ENCODE measurements at places on chromosomes 13 and 19. TPM values are rescaled to one million over a fixed set of nuclear protein-coding genes. Genes with fewer than 3 reads are reported as not detected.
A peak's percentile ranks its signal among the peaks of the same experiment; 100 is the strongest.

The ATXN8OS gene
- not detected for total RNA-seq

DNA sequence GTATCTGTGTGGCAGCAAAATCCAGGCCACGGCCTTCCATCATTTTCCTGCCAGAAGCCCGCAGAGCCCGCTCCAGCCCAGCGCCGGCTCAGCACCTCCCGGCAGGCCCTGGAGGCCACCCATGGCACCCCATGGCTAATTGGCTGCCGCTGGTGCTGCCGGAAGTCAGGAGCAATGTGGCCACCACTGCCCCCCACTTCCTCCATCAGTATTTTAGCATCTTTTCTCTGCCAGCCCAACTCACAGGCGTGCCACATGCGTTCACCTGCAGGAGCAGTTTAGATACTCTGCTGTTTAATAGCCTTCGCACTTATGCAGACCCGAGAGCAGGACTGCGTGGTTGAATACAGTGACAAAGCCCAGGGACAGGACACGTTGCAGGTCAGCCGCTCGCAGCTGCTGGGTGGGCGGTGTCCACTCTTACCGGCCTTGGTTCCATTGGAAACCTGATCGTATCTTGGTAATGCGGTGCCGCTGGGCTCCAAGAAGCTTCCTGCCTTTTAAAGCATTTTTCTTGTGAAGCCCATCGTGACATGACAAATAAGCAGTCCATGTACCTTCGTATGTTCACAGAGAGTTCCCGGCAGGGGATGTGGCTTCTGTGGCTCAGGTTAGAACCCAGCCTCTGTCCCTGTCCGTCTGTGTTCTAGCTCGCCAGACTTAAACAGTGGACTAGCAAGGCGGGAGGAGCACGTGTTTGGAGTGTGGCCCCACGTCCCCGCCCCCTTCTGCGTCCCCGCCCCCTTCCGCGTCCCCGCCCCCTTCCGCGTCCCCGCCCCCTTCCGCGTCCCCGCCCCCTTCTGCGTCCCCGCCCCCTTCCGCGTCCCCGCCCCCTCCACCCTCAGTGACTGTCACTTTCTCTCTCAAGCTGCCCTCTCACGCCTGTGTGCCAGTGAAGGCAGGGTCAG, 162.0 kb upstream of the SOX1 start:
- no peak for DNase-seq
- no peak overlapping the region for H3K4me3 ChIP-seq
- H3K27ac ChIP-seq, result no peak overlapping the region
- no peaks in the 10 kb centered on the region for H3K4me1 ChIP-seq
- H3K27me3 ChIP-seq, result peaks cover 2% of the 10 kb centered on the region

- no peak for DNase-seq
- no peak overlapping the region for H3K4me3 ChIP-seq
- H3K27ac ChIP-seq, result no peak overlapping the region
- H3K27me3 ChIP-seq, result no peaks in the 10 kb centered on the region
- H3K4me1 ChIP-seq, result no peaks in the 10 kb centered on the region
Measured at GRCh38 chr13:35527451-35527850, 51.0 kb upstream of the MAB21L1 start.

- no peak overlapping the region for H3K4me3 ChIP-seq
- peaks cover 3% of the 10 kb centered on the region for H3K27me3 ChIP-seq
- H3K27ac ChIP-seq, result no peak overlapping the region
- H3K36me3 ChIP-seq, result no peaks in the 10 kb centered on the region
- no peak for DNase-seq
- H3K4me1 ChIP-seq, result peaks cover 6% of the 10 kb centered on the region
Measured at GRCh38 chr19:56167064-56167578, 8.7 kb upstream of the GALP start.

GRCh38 chr19:2888731-2889224, 11.9 kb upstream of the ZNF57 start:
- H3K36me3 ChIP-seq, result no peaks in the 10 kb centered on the region
- peak; percentile 78 for DNase-seq
- no peaks in the 10 kb centered on the region for H3K27me3 ChIP-seq
- H3K27ac ChIP-seq, result no peak overlapping the region

DNA sequence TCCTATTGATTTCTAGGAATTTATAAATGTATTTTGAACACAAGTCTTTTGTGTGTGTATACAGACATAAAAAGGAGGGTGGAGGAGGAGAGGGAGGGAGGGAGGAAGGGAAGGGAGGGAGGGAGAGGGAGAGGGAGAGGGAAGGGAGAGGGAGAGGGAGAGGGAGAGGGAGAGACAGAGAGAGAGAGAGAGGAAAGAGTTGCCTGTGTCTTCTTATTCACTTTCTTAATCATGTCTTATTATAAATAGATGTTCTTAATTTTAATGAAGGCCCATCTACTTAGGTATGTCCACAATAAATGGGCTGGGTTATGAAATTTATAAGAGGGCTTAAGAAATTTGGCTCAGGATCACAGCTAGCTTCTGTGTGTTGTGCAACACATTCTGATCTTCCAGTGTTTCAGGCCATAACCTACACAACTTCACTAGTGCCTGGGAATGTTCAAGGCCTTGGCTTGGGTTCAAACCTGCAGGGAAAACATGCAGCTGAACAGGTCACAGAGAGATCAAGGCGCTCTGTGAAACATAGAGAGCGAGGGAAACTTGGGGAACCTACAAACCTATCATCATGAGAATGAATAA, 39.3 kb downstream of the ZNF45 start:
- no peak for DNase-seq
- H3K27ac ChIP-seq, result no peak overlapping the region
- H3K4me3 ChIP-seq, result no peak overlapping the region
- peaks cover 44% of the 10 kb centered on the region for H3K36me3 ChIP-seq
- H3K27me3 ChIP-seq, result no peaks in the 10 kb centered on the region

The GRK1 gene
- total RNA-seq, result 0.14 TPM

- peak overlapping the region; percentile 56 for H3K27ac ChIP-seq
- H3K27me3 ChIP-seq, result no peaks in the 10 kb centered on the region
- no peaks in the 10 kb centered on the region for H3K36me3 ChIP-seq
- H3K4me1 ChIP-seq, result peaks cover 66% of the 10 kb centered on the region
- DNase-seq, result no peak
Measured at GRCh38 chr19:35207391-35207871, 21.1 kb downstream of the FAM187B start.

The KIR2DL1 gene
- total RNA-seq, result 11.4 TPM

- peaks cover 8% of the 10 kb centered on the region for H3K27me3 ChIP-seq
- no peaks in the 10 kb centered on the region for H3K4me1 ChIP-seq
- H3K36me3 ChIP-seq, result no peaks in the 10 kb centered on the region
- DNase-seq, result no peak
- H3K4me3 ChIP-seq, result no peak overlapping the region
Measured at GRCh38 chr13:112652512-112653070, 37.2 kb upstream of the ATP11A start.

DNA sequence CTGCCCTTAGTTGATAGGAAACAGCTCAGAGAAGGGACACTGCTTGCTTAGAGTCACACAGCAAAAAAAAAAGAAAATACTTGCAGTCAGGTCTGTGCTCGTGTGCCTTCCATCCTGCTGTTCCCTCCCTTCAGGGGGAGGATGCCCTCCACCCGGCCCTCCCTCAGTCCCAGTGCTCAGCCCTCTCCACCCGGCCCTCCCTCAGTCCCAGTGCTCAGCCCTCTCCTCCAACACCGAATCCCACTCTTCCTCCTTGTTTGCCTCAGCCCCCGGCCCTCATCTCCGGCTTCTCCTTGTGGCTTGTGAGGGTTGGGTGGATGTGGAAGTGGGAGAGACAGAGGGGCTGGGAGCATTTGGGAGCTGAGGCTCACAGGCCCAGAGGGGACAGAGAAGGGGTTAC, 5.8 kb downstream of the TFPT start:
- H3K27me3 ChIP-seq, result no peaks in the 10 kb centered on the region
- H3K36me3 ChIP-seq, result peaks cover 15% of the 10 kb centered on the region

The ZIC2 gene
- not detected for total RNA-seq

GRCh38 chr19:55172741-55173140, 6.3 kb upstream of the DNAAF3 start:
- H3K27ac ChIP-seq, result no peak overlapping the region
- H3K27me3 ChIP-seq, result peaks cover 44% of the 10 kb centered on the region
- peak overlapping the region; percentile 71 for H3K4me3 ChIP-seq
- H3K36me3 ChIP-seq, result no peaks in the 10 kb centered on the region
- no peaks in the 10 kb centered on the region for H3K4me1 ChIP-seq

- H3K4me1 ChIP-seq, result peaks cover 15% of the 10 kb centered on the region
- peak within 1 kb of the TSS; percentile 94 for H3K4me3 ChIP-seq
- H3K27ac ChIP-seq, result peak within 1 kb of the TSS; percentile 87
- H3K27me3 ChIP-seq, result no peaks in the 10 kb centered on the region
- DNase-seq, result peak; percentile 80
Measured at GRCh38 chr19:10543420-10544241, at the start of gene ATG4D. ATG4D (plus strand) TSS chr19:10543904; CDS start chr19:10544091, 187 bp downstream.

DNA sequence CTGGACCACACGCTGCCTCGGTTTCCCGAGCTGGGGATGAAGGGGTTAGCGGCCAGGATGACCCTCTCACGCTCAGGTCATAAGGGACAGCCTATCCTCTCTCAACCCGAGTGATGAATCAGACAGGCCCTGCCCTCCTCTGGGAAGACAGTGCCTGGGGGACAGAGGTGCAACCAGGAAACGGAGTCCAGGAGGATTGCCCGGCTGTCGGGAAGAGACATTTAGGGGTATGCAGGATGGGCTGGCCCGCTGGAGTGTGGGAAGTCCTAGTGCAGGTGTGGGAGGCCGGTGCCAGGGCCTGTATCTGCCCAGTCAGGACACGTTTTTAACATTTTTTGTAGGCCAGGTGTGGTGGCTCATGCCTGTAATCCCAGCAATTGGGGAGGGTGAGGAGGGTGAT, 8.3 kb downstream of the LSM7 start:
- peaks cover 4% of the 10 kb centered on the region for H3K36me3 ChIP-seq
- H3K27me3 ChIP-seq, result no peaks in the 10 kb centered on the region
- DNase-seq, result no peak
- H3K4me1 ChIP-seq, result peaks cover 12% of the 10 kb centered on the region

- peaks cover 15% of the 10 kb centered on the region for H3K4me1 ChIP-seq
- DNase-seq, result no peak
- H3K27me3 ChIP-seq, result peaks cover 4% of the 10 kb centered on the region
Measured at GRCh38 chr19:42436006-42436405, 6.7 kb downstream of the CXCL17 start.

DNA sequence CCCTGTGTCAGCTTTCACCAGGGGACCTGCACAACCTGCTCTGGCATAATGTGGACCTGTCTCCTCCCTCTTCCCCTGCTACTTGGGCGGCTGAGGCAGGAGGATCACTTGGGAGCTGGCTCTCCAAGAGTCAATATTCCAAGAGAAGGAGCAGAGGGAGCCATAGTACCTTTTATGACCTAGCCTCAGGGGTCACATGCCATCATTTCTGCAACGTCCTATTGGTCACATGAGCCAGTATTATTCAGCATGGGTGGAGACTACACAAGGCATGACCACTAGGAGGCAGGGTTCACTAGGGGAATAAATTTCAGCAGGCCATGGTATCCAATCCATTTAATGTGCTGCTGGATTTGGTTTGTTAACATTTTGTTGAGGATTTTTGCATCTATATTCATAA, 12.0 kb upstream of the SHFL start:
- no peak overlapping the region for H3K4me3 ChIP-seq
- H3K27me3 ChIP-seq, result peaks cover 12% of the 10 kb centered on the region
- no peak overlapping the region for H3K27ac ChIP-seq
- peak; percentile 74 for DNase-seq

GRCh38 chr13:19967621-19968020, 9.1 kb downstream of the ZMYM2 start:
- no peaks in the 10 kb centered on the region for H3K27me3 ChIP-seq
- no peak overlapping the region for H3K4me3 ChIP-seq
- H3K27ac ChIP-seq, result no peak overlapping the region
- no peak for DNase-seq
- peaks cover 7% of the 10 kb centered on the region for H3K4me1 ChIP-seq

The TUBB4A gene
- total RNA-seq, result 3.2 TPM

The FBXL12 gene
- total RNA-seq, result 35.5 TPM

GRCh38 chr13:93004919-93005318, 221.7 kb upstream of the GPC6 start:
- H3K4me3 ChIP-seq, result no peak overlapping the region
- peaks cover 7% of the 10 kb centered on the region for H3K36me3 ChIP-seq
- H3K27me3 ChIP-seq, result no peaks in the 10 kb centered on the region
- no peak overlapping the region for H3K27ac ChIP-seq
- H3K4me1 ChIP-seq, result no peaks in the 10 kb centered on the region

The ZNF724 gene
- total RNA-seq, result 12.3 TPM

DNA sequence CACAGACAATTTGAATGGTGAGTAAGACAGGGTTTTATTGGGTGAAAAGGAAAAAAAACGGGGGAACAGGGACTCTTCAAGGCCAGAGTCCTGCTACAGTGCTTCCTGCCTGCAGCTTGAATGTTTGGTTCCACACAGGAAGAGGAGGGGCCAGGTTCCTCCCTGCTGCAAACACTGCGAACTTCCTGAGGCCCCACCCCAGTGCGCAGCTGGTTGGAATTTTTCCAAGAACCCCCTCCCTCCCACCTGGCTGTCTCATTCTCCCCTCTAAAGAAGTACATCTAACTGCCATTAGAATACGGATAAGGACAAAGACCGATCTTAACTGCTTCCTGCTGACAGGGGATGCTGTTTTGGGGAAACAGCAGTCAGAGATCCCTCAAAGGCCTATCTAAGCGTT, 184.9 kb downstream of the GGACT start:
- H3K4me1 ChIP-seq, result peaks cover 11% of the 10 kb centered on the region
- no peaks in the 10 kb centered on the region for H3K27me3 ChIP-seq
- DNase-seq, result no peak
- H3K36me3 ChIP-seq, result peaks cover 28% of the 10 kb centered on the region
- H3K4me3 ChIP-seq, result no peak overlapping the region

DNA sequence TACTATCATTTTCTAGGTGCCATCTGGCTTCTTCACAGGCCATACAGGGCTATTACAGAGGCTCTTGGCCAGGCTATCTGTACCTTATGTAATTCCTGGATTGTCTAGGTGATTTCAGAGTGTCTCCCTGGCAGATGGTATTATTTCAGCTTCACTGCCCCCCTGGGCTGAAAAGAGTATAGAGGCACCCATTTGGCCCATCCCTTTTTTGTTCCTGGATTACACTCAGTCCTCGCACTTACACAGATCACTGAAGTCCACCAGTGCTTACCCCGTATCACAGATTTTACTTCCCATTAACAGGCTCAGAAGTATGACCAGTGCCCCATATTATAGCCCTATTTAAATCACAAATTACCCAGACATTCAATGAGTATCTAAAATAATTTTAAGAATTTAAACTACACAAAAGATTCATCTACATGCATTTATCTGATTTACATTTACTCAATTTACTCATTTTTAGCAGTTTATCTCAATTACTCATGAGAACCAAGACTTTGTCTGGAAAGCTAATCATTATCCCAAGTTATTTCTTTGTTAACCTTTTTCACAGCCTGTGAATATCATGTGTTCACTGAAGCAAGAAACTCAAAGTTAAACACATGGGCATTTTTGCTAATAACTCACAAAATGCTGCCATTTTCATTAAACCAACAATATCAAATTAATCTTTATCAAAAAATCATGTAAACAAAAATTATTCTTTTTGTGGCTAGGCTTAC, 121.0 kb downstream of the PCDH20 start:
- no peaks in the 10 kb centered on the region for H3K4me1 ChIP-seq
- no peaks in the 10 kb centered on the region for H3K27me3 ChIP-seq
- H3K27ac ChIP-seq, result no peak overlapping the region
- H3K36me3 ChIP-seq, result no peaks in the 10 kb centered on the region
- H3K4me3 ChIP-seq, result no peak overlapping the region
- no peak for DNase-seq
